ENCODE measurements at places on chromosomes 6 and 20.
A peak's percentile ranks its signal among the peaks of the same experiment; 100 is the strongest.

GRCh38 chr20:2469991-2470422 lies 582 bp downstream of the SNRPB start:
- DNase-seq, result peak; percentile 49

GRCh38 chr6:13368079-13368730 lies 39.9 kb upstream of the TBC1D7 start:
- DNase-seq, result no peak

DNA sequence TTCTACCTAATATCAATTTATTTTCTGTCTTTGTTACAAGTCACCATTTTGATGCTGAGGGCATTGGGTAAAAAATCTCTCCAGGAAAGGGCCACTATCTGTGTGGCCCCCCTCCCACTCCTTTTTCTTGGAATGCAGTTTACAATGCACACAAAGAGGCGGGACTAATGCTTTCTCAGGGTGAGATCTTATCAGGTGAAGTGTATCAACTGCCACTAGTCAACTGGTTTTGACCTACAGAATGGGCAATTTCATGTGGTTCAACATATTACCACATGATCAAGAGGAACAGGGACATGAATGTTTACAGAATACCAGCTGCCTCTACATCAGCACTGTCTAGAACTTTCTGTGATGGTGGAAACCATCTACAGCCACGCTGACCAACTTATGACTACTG lies 3.7 kb downstream of the RRBP1 start:
- no peak for DNase-seq

- DNase-seq, result no peak
Measured at GRCh38 chr6:160240691-160241084, 17.9 kb downstream of the SLC22A2 start.

- DNase-seq, result no peak
Measured at GRCh38 chr6:117345292-117345610, 79.9 kb downstream of the VGLL2 start.

DNA sequence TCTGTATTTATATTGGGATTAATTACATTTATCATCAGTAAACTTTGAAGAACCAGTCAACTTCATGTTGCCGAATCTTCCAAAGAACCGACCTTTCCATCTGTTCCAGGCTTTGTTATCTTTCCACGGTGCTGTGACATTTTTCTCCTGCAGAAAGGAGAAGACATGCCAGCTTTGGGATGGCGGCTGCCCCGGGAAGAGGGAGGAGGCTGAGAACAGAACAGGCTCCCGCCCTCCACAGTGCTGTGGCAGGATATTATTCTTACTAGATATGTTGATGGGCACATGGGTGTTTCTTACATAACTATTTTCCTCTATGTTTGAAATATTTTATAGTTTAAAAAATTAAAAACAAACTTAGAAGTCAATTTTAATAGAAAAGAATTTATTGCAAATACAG lies 44.9 kb downstream of the GINS1 start:
- DNase-seq, result no peak

DNA sequence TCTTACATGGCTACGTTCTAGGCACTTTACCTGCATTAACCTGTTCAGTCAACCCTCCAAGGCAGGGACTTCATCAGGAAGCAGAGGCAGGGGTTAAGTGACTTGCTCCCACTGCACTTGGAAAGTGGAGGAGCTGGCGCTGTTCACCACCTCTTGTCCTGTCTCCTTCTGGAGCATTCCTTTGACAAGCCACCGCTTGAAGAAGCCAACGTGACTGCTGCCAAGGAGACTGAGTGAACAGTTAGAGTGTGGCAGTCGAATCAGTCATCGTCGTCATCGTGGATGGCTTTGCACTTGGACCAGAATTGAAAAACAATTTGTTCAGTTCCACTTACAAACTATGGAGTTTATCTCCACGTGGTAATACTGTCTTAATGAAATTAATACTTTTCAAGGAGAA lies 60.9 kb downstream of the TULP4 start:
- no peak for DNase-seq

- no peak for DNase-seq
Measured at GRCh38 chr6:156695742-156696141, 81.4 kb upstream of the ARID1B start.

DNA sequence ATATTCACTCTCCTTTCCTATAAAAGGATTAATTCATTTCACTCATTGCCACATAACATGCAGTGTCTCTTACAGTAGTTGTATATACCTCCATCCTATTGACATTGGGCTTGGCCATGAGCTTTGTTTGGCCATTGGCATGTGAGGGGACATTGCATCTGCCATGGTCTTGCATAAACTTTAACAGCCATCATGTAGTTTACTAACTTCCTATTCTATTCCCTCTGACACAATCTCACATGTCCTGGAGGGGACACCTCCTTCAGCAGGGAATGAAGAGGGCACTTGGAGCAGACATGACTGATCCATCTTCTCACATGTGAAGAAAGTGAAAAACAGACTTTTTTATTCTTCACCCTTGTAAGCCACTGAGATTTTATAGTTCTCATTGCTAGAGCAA lies 115.5 kb upstream of the MARCKS start:
- no peak for DNase-seq

- no peak for DNase-seq
Measured at GRCh38 chr20:22562620-22563019, 21.8 kb downstream of the FOXA2 start.

- DNase-seq, result no peak
Measured at GRCh38 chr20:21063276-21063675, 42.9 kb downstream of the LINC00237 start.

- no peak for DNase-seq
Measured at GRCh38 chr20:42190084-42190483, 571.9 kb upstream of the CHD6 start.

- no peak for DNase-seq
Measured at GRCh38 chr6:162488444-162488843, 239.1 kb downstream of the PRKN start.

- DNase-seq, result peak; percentile 5
Measured at GRCh38 chr6:9139746-9140145, 704.4 kb upstream of the SLC35B3 start.

DNA sequence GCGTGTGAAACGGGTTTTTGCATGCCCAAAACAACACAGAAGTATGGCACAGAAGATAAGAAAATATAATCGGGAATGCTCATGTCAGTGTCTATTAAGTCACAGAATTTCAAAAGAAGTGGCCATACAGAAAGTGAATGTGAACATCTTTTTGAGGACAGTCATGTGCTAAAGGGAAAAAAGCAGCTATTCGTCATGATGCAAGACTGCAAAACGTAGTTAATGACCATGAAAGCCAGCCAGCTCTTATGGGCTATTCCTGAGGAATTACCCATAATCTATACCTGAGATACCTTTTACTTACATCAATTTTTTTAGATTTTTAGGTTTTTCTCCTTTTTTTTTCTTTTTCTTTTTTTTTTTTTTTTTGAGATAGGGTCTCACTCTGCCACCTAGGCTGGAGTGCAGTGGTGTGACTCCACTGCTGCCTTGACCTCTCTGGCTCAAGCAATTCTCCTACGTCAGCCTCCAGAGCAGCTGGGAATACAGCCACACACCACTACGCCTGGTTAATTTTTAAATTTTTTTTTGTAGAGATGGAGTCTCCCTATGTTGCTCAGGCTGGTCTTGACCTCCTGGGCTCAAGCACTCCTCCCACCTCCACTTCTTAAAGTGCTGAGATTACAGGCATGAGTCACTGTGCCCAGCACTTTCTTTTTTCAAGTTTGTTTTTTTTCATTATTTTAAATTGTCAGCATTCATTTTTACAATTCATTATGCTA lies 18.1 kb upstream of the ZBP1 start:
- DNase-seq, result no peak

- DNase-seq, result peak; percentile 39
Measured at GRCh38 chr20:35837577-35838195, 65.9 kb downstream of the PHF20 start.

DNA sequence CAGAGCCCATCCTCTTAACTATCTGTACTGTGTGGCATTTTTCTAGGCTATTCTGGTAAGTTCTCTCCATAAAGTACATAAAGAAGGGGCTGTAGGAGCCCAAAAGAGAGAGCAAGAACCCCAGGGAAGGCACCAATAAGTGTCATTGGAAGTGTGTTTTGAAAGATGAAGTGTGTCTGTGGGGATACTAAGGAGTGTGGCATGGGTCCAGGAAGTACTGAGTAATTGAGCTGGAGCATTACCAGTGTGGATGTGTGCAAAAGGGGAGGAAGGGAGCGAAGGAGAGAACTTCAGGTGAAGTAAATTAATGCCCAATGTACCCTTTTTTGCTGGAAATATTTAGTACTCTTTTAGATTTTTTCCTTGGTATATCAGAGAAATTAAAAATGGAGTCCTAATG lies 63.9 kb downstream of the KCNS1 start:
- DNase-seq, result no peak

- no peak for DNase-seq
Measured at GRCh38 chr6:92945799-92946198, 473.6 kb downstream of the EPHA7 start.

DNA sequence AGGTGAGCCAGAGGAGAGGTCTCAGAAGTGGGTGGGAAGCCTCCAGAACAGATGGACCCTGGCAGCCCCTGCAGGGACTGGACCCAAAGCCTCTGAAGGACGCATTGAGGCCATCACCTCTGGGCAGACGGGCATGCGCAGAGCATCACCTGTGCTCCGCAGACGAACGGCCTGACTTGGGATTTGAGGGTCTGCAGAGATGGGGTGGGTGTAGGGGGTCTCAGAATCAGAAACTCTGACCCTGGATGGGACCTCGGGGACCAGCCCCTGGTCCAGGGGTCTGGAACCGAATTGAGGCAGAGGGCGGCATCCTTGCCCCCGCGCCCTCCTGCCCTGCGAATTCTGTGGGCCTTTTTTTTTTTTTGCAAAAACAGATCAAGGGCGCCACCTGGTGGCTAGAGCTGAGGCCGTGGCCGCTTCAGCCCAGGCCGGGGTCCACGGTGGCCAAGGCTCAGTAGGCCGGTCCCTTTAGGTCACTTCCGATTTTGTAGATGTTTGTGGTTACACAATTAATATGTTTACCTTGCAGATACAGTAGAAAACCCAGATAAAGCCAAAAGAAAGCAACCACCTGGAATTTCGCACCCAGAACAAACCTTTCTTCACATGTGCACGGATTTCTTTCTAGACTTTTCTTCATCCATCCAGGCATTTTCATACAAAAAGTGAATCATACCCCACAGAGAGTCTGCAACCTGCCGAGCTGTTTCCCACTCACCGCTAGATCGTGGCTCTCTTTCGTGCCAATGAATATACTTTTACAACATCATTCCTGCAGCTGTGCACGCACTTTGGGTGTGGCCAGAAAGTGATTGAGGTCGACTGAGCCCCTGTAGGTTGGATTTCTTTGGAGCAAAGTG lies 25.9 kb downstream of the ZBP1 start:
- DNase-seq, result peak; percentile 33

DNA sequence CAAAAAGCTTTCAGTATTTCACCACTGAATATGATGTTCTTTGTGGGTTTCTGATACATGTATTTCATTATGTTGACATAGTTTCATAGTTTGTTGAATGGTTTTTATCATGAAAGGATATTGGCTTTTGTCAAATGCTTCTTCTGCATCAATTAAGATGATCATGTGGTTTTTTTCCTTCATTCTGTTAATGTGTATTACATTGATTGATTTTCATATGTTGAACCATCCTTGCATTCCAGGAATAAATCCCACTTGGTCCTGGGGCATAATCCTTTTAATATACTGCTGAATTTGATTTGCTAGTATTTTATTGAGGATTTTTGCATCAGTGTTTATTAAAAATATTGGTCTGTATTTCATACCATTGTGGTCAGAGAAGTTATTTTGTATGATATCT lies 70.9 kb upstream of the BHLHE23 start:
- no peak for DNase-seq

- DNase-seq, result no peak
Measured at GRCh38 chr6:129368076-129368475, 341.9 kb downstream of the ARHGAP18 start.

DNA sequence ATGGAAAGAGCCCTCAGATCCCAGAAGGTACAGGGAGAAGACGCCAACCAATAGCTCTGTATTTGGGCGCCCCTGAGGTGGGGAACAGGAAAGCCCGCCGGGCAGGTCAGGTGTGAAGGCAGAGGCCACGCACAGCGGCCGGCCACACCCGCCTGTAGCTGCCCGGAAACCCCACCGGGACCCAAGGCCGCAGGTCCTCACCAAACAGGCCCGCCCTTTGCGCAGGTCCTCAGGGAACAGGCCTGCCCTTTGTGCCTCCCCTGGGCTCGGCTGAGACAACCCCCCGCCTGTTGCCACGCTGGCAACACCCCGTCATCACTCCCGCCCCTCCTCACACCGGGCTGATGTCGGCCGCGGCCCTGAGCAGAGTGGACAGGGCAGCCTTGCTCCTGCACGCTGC lies 44.9 kb upstream of the CHRNA4 start:
- no peak for DNase-seq

DNA sequence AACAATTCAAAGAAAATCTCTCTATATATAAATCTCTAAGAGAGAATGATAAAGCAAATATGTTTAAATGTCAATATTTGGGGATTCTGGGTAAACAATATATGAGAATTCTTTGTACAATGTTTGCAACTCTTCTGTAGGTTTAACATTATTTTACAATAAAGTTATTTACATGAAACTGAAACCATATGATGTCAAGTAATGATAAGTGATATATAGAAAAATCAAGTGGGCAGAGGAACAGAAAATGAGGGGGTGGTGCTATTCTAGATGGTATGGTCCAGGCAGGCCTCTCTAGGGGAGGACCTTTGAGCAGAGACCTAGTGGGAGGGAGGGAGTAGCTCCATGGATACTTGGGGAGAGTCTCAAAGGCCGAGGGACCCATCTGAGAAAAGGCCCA lies 16.4 kb upstream of the SCRT2 start:
- no peak for DNase-seq

GRCh38 chr6:135586388-135586787 lies 88.8 kb upstream of the AHI1 start:
- no peak for DNase-seq

DNA sequence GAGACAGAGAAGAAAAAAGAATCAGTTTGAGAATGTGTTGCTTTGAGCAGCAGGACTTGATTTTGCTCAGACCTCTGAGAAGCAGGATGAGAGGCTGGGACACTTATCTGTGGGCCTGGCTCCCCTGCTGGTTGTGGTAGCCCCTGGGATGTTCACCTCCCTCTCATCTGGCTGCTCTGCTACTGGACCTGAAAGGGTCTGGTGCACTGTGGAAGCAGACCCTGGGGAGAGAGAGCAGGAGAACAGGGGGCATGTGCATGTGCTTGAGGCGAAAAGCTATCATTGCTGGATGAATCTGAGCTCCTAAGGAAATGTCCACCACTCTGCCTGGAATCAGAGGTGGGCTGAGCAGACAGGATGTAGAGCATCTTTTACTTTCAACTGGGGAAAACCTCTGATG lies 161.1 kb downstream of the SCP2D1 start:
- no peak for DNase-seq

DNA sequence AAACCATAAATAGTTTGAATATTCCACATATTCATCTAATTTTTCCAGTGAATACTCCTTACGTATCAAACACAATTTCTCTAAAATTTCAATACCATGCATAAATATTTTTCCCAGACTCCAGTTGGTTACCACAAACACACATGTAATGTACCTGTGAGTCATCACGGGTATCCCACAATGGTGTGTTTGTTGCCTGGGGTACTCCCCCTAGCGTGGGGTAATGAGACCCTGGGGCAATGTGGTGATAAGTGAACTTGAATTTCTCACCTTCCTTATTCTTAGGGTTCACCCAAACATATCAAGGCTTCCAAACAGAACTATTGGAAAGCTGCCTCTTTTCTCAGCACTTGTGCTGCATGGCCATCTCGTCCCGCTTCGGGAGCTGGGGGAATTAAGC lies 51.0 kb downstream of the STX7 start:
- DNase-seq, result no peak
